PC-9 (cell line): ENCODE measurements at places on chromosomes 13 and 19. TPM values are rescaled to one million over a fixed set of nuclear protein-coding genes. Genes with fewer than 3 reads are reported as not detected.
A peak's percentile ranks its signal among the peaks of the same experiment; 100 is the strongest.

DNA sequence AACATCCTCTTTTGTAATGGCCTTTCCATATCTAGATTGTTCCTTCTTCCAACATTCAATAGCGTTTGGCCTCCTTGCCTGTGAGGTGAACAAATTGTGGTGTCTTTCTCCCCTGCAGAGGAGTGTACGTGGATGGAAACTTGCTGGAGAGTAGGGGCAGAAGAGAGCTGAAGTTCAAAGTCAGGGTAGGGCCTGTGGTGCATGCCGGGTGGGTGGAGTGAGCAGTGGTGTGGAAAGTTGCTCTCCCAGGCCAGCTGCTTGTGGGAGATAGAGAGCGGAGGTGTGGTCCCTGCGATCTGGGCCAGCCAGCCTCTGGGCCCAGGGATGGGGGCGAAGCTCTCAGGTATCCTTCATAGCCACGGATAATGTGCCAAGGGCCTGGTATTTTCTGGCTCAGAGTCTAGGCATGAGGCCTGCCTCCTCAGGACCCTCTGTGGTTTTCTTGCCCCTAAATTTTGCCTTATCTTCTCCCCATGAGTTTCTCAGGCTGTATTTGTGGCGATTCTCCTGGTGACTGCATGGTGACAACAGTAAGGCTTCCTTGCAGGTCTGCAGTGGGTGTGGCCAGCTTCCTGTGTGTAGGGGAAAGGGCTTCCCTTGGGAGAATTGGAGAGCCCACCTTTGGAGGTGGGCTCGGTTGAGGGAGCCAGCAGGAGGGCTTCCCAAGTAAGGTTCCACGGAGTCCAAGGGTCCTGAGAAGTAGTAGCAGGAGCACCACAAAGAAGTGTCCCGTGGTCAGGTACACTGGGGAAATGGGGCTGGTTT lies 6.7 kb downstream of the RGCC start:
- no peak overlapping the region for H3K27ac ChIP-seq
- H3K36me3 ChIP-seq = no peaks in the 10 kb centered on the region
- DNase-seq = no peak
- no peaks in the 10 kb centered on the region for H3K27me3 ChIP-seq
- H3K4me3 ChIP-seq = no peak overlapping the region

GRCh38 chr13:103273825-103274224 lies 207.6 kb upstream of the SLC10A2 start:
- peaks cover 6% of the 10 kb centered on the region; the same call in 1 of the 2 replicates for H3K4me1 ChIP-seq
- no peak for DNase-seq
- no peaks in the 10 kb centered on the region for H3K36me3 ChIP-seq

GRCh38 chr13:39408512-39408911 lies 194.5 kb downstream of the LHFPL6 start:
- no peaks in the 10 kb centered on the region for H3K36me3 ChIP-seq
- no peaks in the 10 kb centered on the region for H3K4me1 ChIP-seq
- DNase-seq = no peak
- H3K27ac ChIP-seq = no peak overlapping the region

GRCh38 chr13:44870456-44870929 lies 118.8 kb downstream of the NUFIP1 start:
- no peak overlapping the region for H3K4me3 ChIP-seq
- peaks cover 12% of the 10 kb centered on the region; the same call in 1 of the 2 replicates for H3K4me1 ChIP-seq
- no peak for DNase-seq
- no peak overlapping the region for H3K27ac ChIP-seq
- H3K36me3 ChIP-seq = no peaks in the 10 kb centered on the region
- no peaks in the 10 kb centered on the region for H3K27me3 ChIP-seq

GRCh38 chr19:8307400-8307964 lies 676 bp downstream of the CD320 start:
- H3K4me1 ChIP-seq = peaks cover 42% of the 10 kb centered on the region
- no peaks in the 10 kb centered on the region for H3K27me3 ChIP-seq
- DNase-seq = peak; percentile 23
- 0 out of 2 replicates have a peak, but pooled peaks cover 5% of the 10 kb centered on the region for H3K36me3 ChIP-seq
- no peak overlapping the region for H3K27ac ChIP-seq
- H3K4me3 ChIP-seq = peak overlapping the region; percentile 61

GRCh38 chr13:74661851-74662250 lies 527.6 kb upstream of the KLF12 start:
- H3K36me3 ChIP-seq = no peaks in the 10 kb centered on the region
- no peak overlapping the region for H3K4me3 ChIP-seq
- no peak overlapping the region for H3K27ac ChIP-seq
- no peaks in the 10 kb centered on the region for H3K27me3 ChIP-seq
- DNase-seq = no peak

DNA sequence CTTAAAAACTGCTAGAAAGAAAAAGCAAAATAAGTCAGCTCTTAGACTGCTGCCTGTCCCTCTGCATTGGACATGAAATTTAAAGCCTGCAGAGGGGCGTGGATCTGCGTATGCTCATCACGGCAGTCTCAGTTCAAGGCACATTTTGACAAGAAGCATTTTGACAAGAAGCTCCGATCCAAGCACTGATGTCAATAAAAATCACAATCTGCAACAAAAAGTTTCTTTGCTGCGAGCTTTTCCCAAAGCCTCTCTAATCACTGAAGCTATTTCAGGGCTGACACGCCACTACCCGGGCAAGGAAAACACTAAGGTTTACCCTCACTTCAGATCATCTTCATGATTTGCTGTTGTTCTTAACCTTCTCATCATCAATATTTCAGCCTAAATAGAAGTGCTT lies 7.4 kb downstream of the DCUN1D2 start:
- H3K36me3 ChIP-seq = peaks cover 28% of the 10 kb centered on the region
- H3K27me3 ChIP-seq = no peaks in the 10 kb centered on the region
- no peak overlapping the region for H3K4me3 ChIP-seq
- no peaks in the 10 kb centered on the region for H3K4me1 ChIP-seq

- no peaks in the 10 kb centered on the region for H3K27me3 ChIP-seq
- no peak for DNase-seq
- H3K36me3 ChIP-seq = no peaks in the 10 kb centered on the region
- H3K27ac ChIP-seq = no peak overlapping the region
- H3K4me1 ChIP-seq = no peaks in the 10 kb centered on the region
- no peak overlapping the region for H3K4me3 ChIP-seq
Measured at GRCh38 chr13:88622362-88622973, 951.3 kb downstream of the SLITRK5 start.

- no peaks in the 10 kb centered on the region for H3K27me3 ChIP-seq
- no peak overlapping the region for H3K27ac ChIP-seq
- H3K4me1 ChIP-seq = no peaks in the 10 kb centered on the region
- DNase-seq = no peak
- H3K36me3 ChIP-seq = no peaks in the 10 kb centered on the region
Measured at GRCh38 chr13:100650326-100650725, 24.3 kb downstream of the TMTC4 start.

GRCh38 chr19:10158071-10158470 lies 36.7 kb downstream of the DNMT1 start:
- DNase-seq = no peak
- H3K4me3 ChIP-seq = no peak overlapping the region
- no peaks in the 10 kb centered on the region for H3K4me1 ChIP-seq
- no peaks in the 10 kb centered on the region for H3K27me3 ChIP-seq
- H3K27ac ChIP-seq = no peak overlapping the region

- H3K4me1 ChIP-seq = no peaks in the 10 kb centered on the region
- H3K27me3 ChIP-seq = no peaks in the 10 kb centered on the region
- H3K27ac ChIP-seq = no peak overlapping the region
- H3K4me3 ChIP-seq = no peak overlapping the region
- no peak for DNase-seq
Measured at GRCh38 chr13:94318418-94318817, 161.1 kb downstream of the DCT start.

DNA sequence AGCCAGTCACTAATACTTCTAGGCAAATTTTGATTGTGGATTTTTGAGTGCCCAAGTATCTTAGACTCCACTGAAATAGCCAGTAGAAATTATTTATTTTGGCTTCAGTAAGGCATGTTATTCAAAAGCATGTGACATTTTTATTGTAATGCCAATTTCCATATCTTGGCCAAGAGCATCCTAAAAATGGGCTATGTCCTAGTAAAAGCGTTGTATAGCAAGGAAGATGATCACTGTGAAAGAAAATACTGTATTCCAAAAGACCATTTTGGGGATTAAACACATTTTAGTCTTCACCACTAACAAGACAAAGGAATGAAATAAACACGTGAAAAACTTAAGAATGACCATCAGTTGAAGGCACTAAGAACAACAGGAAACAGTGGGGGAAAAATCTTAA lies 149.1 kb downstream of the NUFIP1 start:
- H3K27me3 ChIP-seq = no peaks in the 10 kb centered on the region
- no peak for DNase-seq
- H3K4me3 ChIP-seq = no peak overlapping the region
- H3K4me1 ChIP-seq = peaks cover 36% of the 10 kb centered on the region
- H3K36me3 ChIP-seq = no peaks in the 10 kb centered on the region

- H3K27ac ChIP-seq = no peak overlapping the region
- no peak overlapping the region for H3K4me3 ChIP-seq
- H3K4me1 ChIP-seq = no peaks in the 10 kb centered on the region
- H3K36me3 ChIP-seq = no peaks in the 10 kb centered on the region
- peaks cover 69% of the 10 kb centered on the region for H3K27me3 ChIP-seq
Measured at GRCh38 chr19:41537789-41538188, 38.2 kb upstream of the CEACAM21 start.

- H3K4me1 ChIP-seq = no peaks in the 10 kb centered on the region
- no peak for DNase-seq
- no peak overlapping the region for H3K27ac ChIP-seq
- no peak overlapping the region for H3K4me3 ChIP-seq
- H3K27me3 ChIP-seq = no peaks in the 10 kb centered on the region
- no peaks in the 10 kb centered on the region for H3K36me3 ChIP-seq
Measured at GRCh38 chr13:109281903-109282635, 504.3 kb downstream of the IRS2 start.

GRCh38 chr13:78085434-78086225 lies 167.0 kb upstream of the EDNRB start:
- H3K4me3 ChIP-seq = no peak overlapping the region
- no peak overlapping the region for H3K27ac ChIP-seq
- no peaks in the 10 kb centered on the region for H3K27me3 ChIP-seq
- no peaks in the 10 kb centered on the region for H3K36me3 ChIP-seq
- no peaks in the 10 kb centered on the region for H3K4me1 ChIP-seq

GRCh38 chr19:46371371-46371901 lies 24.5 kb downstream of the PPP5C start:
- H3K36me3 ChIP-seq = peaks cover 5% of the 10 kb centered on the region; the same call in 1 of the 2 replicates
- peaks cover 55% of the 10 kb centered on the region for H3K4me1 ChIP-seq
- DNase-seq = no peak
- peak overlapping the region; percentile 92 for H3K27ac ChIP-seq
- no peak overlapping the region for H3K4me3 ChIP-seq

- H3K36me3 ChIP-seq = no peaks in the 10 kb centered on the region
- H3K27me3 ChIP-seq = no peaks in the 10 kb centered on the region
- no peaks in the 10 kb centered on the region for H3K4me1 ChIP-seq
- no peak overlapping the region for H3K4me3 ChIP-seq
- no peak overlapping the region for H3K27ac ChIP-seq
- DNase-seq = no peak
Measured at GRCh38 chr19:20245309-20245708, 78.3 kb downstream of the ZNF486 start.

DNA sequence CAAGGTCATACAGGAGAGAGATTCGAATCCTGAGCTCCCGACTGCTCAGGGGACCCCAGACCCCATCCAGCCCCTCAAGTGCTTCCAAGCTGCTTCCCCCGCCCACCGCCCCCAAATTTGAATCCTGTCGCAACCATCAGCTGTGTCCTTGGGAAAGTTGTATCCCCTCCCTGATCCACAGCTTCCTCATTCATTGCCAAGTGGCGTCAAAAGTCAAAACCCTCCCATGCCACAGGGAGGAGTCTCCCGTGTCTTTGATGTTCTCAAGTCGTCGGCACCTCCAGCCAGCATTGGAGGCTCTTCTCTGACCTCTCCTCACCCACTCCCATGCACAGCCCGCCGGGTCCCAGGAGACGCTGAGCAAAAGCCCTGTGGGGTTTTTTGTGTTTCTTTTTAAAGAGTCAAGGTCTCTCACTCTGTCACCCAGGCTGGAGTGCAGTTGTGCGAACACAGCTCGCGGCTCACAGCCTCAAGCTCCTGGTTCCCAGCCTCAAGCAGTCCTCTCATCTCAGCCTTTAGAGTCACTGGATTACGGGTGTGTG lies 2.8 kb upstream of the IFI30 start:
- no peak overlapping the region for H3K27ac ChIP-seq
- no peak overlapping the region for H3K4me3 ChIP-seq
- peaks cover 15% of the 10 kb centered on the region for H3K4me1 ChIP-seq
- no peak for DNase-seq
- no peaks in the 10 kb centered on the region for H3K27me3 ChIP-seq

DNA sequence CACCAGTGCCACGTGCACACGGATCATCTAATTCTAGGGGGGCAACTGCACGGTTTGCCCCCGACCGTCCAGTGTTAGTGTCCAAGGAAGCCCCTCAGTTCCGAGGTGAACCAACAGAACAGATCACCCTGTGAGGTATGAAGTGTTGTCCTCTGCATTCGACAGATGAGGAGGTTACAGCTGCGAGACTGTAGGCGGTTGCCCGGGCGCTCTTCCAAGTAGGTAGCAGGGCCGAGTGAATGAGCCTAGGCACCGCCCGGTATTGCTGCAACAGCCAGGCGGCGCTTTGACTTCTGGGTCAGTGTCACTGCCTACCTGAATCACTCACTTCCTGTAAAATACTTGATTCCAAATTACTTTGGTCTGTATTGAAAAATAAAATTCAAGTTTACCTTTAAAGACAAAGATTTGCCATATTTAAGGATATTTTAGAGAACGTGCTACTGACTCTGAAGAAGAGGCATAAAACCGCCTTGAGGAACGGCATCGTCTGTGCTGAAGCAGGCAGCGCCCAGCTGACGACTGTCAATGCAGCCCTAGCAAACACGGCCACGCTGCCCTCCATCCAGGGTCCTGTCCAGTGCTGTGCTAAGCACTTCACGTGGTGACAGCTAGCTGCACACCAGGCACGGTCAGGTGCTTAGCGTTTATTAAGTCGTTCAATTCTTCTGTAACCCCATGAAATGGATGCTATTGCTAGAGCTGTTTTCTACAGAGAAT lies 19.3 kb upstream of the RASA3 start:
- 0 out of 2 replicates have a peak overlapping the region, but pooled peaks have one; percentile 13 for H3K4me3 ChIP-seq
- peak; percentile 88 for DNase-seq
- H3K27me3 ChIP-seq = no peaks in the 10 kb centered on the region
- H3K36me3 ChIP-seq = no peaks in the 10 kb centered on the region

- H3K27ac ChIP-seq = no peak overlapping the region
- H3K36me3 ChIP-seq = 0 out of 2 replicates have a peak, but pooled peaks cover 10% of the 10 kb centered on the region
- H3K4me1 ChIP-seq = peaks cover 36% of the 10 kb centered on the region
- DNase-seq = no peak
Measured at GRCh38 chr19:44810234-44811121, 1.6 kb downstream of the BCAM start.

DNA sequence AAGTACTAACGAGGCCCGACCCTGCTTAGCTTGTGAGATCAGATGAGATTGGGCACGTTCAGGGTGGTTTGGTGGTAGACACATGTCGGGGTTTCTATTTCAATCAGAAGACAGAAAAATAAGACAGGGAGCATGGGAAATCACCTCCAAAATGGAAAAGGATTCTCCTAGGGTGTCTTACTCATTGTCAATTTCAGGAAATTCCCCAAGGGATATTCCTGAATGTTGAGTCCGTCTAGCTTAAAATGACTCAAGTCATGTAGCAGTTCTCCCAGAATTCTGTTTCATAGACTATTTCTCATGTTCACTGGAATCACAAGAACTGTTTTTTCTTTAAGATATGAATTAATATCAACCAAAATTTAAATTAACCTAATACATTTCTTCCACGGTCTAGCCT lies 380.1 kb downstream of the EFNB2 start:
- no peak for DNase-seq
- peaks cover 53% of the 10 kb centered on the region for H3K4me1 ChIP-seq
- H3K27me3 ChIP-seq = no peaks in the 10 kb centered on the region
- 0 out of 2 replicates have a peak overlapping the region, but pooled peaks have one; percentile 1 for H3K4me3 ChIP-seq

ZNF160 gene
- total RNA-seq = 25.1 and 27.4 TPM in 2 replicates

CEACAM21 gene
- total RNA-seq = not detected in 2 replicates

CACNG6 gene
- 11.5 and 18.7 TPM in 2 replicates for total RNA-seq

PDX1 gene
- not detected in 2 replicates for total RNA-seq

MATK gene
- not detected in 2 replicates for total RNA-seq

HIPK4 gene
- total RNA-seq = 0.37 and 0.38 TPM in 2 replicates
